CD8-positive, alpha-beta T cell (primary cell): ENCODE measurements at places on chromosomes 5 and 9.

GRCh38 chr9:109335929-109336328 lies 15.1 kb upstream of the EPB41L4B start:
- DNase-seq: no peak

GRCh38 chr5:147063943-147064342 lies 170.9 kb upstream of the STK32A start:
- no peak for DNase-seq

DNA sequence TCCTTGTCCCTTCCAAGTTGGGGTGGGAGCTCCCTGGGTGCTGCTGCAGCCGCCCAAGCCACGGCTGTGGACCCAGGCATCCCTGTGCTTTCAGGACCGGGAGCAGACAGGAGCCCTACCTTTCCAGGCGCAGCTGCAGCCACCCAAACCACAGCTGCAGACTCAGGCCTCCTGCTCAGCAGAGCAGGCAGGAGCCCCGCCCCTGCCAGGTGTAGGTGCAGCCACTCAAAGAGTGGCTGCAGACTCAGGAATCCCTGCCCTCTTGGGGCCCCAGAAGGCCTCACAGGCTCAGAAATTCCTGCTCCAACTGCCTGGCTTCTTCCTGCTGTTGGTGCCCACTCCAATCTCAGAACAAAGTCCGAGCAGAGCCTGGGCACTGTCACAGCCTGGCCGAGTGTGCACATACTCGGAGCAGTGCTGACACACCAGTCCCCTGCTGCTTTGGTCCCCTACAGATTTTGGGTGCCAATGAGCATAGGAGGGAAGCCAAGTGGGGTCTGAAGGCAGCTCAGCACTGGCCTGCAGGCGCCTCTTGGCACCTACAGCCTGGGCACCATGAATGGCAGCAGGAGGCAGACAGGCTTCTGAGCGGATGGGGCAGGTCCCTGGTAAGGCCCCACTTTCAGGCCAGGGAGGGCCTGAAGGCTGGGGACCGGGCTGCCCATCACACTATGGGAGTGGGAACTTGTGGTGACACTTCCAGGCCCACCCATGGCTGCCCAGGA lies 6.0 kb upstream of the TESK1 start:
- DNase-seq: no peak

DNA sequence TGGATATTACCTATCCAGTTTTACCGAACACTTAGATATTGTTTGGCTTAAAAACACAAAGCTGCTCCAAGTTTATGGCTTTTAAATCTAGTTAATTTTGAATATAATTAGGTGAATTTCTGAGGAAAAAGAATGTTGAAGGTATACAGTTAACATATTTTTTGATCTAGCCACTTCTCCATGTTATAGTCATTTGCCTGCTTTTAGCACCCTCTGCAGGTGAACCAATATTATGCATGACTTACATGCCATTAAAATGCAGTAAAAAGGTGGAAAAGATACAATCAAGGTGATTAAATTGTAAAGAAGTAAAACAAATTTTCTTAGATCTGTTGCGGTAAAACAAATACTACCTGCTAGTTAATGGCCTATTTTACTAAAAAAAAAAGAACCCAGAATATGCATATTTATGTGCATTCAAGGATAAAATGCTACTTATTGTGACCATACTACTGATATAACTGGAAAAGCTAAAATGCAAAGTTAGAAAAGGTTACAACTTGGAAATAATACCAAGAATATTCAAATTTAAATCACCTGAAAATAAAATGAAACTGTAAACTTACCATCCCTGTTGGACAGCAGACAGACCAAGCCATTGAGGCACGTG lies 132.1 kb downstream of the AP3B1 start:
- no peak for DNase-seq

DNA sequence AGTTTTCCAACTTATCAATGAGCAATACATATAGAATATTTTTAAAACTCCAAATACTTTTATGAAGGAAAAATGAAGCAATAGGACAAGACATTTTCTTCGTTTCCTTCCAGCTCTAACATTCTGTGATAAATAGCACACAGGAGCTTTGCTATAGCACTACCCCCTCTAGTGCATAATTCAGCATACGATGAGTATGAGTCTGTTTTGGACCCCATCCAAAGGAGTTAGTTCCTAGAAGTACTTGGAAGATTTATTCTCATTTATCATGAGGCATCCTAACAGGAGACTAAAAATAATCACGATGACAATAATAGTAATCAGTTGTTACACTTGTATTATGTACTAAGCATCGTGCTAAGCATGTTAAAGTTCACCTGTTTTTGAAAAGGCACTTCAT lies 1061.3 kb upstream of the DMAC1 start:
- no peak for DNase-seq

DNA sequence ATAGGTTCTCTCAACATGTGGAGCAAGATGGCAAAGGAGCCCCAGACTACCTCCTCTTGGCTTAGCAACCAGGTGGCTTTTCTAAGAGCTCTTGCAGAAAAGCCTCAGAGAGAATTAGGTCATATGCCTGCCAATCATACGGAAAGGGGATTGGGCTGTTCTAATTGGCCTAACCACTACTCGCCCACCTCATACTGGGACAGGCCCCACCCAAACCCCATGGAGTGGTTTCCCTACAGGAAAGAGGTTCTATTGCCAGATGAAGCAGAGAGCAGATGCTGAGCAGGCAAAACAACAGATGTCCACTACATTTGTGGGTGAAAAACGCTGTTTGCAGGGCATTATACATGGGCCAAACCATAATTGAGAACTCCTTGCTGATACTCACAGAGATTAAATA lies 29.0 kb downstream of the ABLIM3 start:
- no peak for DNase-seq

DNA sequence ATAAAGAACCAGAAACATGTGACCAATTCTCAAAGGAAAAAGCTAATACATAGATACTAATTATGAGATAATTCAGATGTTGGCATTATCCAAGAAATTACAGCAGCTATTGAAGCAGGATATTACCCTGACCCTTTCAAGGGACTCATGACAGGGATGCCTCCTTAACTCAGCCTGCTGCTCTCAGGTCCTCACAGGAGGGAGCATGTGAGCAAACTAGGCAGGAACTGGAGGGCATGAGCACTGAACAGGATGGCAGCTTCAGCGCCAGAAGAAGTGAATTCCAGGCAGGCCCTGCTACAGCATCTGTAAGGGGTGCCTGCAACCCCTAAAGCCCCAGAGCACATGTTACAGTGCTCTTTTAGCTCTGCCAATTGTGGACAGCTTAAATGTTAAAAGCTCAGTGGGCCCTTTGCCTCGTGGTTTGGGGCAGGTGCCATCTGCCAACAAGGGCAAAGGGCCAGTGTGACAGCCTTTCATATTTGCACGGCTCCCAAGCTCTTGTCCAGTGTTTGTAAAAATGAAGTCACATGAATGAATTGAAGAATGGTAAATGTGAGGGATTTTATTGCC lies 464.7 kb upstream of the COX7C start:
- DNase-seq: no peak

DNA sequence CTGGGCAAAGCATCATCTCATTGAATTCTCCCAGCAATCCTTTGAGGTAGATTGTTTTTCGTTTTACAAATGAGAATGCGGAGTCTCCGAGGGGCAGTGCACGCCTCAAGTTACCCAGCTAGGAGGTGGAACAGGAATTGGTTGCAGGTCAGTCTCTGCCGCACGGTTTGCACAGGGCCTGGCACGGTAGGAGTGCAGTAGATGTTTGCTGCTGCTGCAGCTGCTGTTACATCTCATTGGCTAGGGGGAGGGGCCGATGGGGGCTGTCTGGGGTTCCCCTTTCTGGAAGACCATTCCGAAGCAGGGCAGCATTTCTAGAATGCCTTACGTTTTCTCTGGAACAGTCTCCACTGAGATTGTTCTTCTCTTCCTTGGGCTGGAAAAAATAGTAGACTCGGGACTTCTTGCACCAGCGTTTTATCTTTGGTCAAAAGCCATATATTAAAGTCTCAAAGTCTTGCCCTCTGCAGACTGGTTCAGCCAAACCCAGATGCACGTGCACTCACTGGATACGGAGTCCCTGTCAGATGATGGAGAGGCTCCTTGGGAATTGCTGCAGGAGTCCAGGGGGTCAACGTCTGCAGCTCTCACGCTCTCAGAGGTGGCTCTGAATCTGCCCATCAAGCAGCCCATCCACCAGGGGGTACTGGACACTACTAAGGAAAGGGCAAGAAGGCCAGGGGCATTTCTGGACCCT lies 1.2 kb downstream of the USP20 start:
- peak; percentile 54 for DNase-seq

DNA sequence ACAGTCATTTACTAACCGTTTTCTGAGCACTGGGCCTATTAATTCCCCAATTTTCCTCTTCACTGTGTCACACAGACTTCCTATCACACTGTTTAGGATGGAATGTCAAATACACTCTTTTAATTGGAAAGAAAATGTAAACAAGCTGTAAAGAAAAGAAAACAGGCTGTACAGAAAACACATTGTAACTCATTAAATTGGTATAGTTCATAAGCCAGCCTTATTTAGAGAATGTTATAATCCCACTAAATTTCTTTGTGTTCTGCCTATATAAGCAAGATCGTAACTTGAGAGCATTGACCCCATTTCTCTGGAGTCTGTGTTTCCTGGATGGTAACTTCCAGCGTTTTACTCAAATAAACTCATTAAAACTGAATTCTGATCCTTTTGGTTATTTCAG lies 46.5 kb downstream of the TARS1 start:
- DNase-seq: no peak

- DNase-seq: peak; percentile 9
Observed at GRCh38 chr5:6431214-6432195, 17.2 kb upstream of the UBE2QL1 start.

- no peak for DNase-seq
Observed at GRCh38 chr5:179796877-179797608, 3.3 kb downstream of the LTC4S start.

DNA sequence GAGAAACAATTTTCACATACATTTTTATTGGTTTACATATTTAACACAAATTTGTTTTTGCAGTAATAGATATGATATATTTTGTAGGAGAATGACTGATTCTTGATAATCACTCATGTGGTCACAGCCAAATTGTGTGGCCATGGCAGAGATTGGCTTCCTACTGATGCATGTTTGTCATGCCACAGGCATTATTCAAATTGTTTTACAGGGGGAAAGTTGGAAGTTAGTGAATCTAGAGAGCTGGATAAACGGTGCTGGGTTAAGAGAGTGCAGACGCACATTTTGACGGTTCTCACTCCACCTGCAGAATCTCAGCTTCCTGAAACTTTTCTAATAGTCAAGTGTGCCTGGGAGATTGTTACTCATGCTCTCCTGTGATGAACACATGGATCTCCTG lies 91.1 kb upstream of the FBN2 start:
- DNase-seq: no peak

- no peak for DNase-seq
Observed at GRCh38 chr5:133482028-133482427, 130.3 kb downstream of the FSTL4 start.

DNA sequence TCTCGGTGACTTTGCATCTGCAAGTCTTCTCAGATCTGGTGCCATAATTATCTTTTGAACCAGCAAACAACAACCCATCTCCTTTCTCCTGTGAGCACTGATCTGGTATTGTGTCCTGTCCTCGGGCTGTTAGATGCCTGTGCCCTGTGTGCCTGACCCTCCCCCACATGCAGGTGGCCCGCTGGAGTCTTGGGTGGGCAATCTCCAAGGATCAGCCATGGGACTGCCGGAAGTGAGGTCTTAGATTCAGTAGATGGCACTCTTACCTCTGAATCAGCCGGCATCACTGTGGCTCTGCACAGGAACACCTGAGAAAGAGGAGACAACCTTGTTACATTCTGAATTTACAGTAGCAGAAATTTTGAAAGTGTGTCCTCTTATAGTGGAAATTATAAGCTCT lies 172.4 kb downstream of the IRX2 start:
- DNase-seq: no peak

DNA sequence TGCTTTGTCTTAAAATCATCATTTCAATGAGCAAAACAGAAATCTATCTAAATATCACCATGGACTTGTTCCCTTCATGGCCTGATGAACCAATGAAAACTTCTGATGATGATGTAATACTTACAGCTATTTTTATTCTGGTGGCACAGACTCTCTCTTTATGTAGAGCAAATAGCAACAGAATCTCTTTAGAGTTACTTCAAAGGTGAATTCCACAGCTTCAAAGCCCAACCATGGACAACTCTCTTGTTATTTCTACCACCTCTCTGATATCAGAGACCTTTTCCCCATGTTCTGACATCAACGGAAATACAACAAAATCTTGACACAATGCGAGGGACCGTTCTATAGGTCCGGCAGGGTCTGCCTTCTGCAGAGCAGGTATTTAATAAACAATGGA lies 70.1 kb downstream of the RETREG1 start:
- DNase-seq: no peak

DNA sequence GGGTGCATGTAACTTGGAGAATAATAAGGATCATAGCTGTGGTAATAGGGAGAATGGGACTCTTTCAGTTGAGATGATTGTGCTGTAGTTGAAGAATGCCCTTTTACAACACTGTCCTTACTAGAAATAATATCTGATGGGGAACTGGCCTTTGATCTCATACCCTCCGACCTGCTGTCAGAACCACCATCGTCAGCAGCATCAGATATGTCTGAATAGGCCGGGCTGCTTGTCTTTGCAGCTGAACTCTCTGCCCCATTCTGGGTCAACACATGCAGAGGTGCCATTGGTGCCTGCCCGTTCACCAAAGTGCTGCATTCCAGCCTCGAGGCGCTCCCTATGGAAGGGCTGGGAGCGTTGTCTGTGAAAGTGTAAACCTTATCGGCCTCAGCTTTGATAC lies 99.1 kb downstream of the ZNF608 start:
- DNase-seq: no peak

GRCh38 chr9:12790883-12791282 lies 16.1 kb downstream of the LURAP1L start:
- DNase-seq: no peak

DNA sequence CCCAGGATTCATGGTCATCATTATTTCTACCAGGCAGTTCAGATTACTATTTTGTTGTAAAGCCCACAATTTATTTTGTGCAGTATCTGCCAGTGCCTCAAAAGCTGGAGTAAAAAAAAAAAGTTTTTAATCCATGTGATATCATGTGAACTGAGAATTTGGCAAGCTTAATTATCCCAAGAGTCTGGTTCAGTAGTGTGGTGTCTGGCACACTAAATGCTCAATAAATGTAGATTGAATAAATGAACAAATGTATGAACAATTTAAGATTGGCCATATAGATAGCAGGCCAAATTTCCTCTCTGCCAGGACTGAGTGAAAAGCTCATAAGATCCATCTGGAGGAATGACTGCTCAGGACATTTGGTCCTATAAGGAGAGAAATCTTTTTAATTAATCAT lies 533.0 kb downstream of the TLE1 start:
- no peak for DNase-seq
